ENCODE measurements at places on chromosomes 12 and 14. TPM values are rescaled to one million over a fixed set of nuclear protein-coding genes. Genes with fewer than 3 reads are reported as not detected.
A peak's percentile ranks its signal among the peaks of the same experiment; 100 is the strongest.

DNA sequence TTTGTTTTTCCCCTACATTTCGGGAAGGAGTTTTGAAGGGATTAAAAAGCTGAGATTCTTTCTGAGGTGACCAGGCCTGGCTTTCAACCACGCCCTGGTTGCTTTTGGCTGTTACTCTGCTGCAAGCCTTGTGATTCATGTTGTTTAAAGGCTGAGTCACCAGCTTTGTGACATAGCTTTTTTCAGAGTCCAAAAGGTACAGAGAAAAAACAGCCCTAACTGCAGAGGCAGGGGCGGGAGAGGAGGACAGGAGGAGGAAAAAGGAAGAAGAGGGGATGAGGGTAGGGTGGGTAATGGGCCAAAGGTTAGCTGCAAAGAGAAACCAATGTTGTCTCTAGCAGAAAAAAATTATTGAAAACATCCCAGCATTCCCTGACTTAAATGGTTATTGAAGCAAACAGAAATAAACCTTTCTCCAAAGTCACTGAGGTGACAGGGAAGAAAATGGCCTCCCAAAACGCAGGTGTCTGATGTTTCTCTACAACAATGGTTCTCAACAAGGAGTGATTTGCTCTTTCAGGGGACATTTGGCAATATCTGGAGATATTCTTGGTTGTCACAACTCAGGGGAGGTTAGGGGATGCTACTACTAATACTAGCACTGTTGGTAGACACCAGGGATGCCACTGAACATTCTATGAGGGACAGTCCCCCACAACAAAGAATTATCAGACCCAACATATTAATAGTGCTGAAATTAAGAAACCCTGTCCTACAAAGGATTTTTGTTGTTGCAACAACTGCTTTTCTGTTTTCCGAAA lies 2.1 kb upstream of the UBC start:
- peaks cover 23% of the 10 kb centered on the region for H3K4me1 ChIP-seq

DNA sequence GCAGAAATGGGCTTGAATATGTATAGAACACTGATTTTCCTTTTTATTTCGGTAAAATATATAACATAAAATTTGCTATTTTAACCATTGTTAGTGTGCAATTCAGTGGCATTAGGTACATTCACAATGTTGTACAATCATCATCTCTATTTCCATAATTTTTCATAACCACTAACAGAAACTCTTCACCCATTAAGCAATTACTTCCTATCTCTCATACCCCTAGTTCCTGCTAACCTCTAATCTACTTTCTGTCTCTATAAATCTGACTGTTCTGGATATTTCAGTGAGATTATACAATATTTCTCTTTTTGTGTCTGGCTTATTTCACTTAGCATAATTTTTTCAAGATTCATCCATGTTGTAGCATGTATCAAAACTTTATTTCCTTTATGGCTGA lies 8.9 kb upstream of the RNF212B start:
- no peaks in the 10 kb centered on the region for H3K36me3 ChIP-seq
- H3K27ac ChIP-seq, result no peak overlapping the region
- no peak overlapping the region for H3K4me3 ChIP-seq
- no peaks in the 10 kb centered on the region for H3K27me3 ChIP-seq

DNA sequence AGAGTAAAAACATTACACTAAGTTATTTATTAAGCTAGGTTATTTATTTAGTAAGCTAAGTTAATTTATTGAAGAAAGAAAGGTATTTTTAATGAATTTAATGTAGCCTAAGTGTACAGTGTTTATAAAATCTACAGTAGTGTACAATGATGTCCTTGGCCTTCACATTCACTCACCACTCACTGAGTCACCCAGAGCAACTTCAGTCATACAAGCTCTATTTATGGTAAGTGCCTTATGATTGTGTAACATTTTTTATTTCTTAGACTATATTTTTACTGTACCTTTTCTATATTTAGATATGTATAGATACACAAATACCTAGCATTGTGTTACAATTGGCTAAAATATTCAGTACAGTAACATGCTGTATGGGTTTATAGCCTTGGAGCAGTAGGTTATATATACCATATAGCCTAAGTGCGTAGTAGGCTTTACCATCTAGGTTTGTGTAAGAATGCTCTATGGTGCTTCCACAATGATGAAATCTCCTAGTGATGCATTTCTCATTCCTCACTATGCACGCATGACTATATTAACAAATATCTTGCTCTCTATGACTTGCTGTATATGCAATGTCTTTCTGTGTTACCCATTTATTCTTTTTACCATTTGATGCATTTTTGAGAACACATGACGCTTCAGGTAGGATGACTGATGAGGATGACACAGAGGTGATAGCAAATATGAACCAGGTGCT lies 309.6 kb upstream of the ATXN7L3B start:
- H3K4me3 ChIP-seq, result no peak overlapping the region
- no peaks in the 10 kb centered on the region for H3K36me3 ChIP-seq
- no peak for DNase-seq
- no peaks in the 10 kb centered on the region for H3K27me3 ChIP-seq

- H3K27ac ChIP-seq, result no peak overlapping the region
- DNase-seq, result no peak
- H3K4me1 ChIP-seq, result no peaks in the 10 kb centered on the region
Measured at GRCh38 chr14:65214741-65215140, 112.4 kb upstream of the MAX start.

DNA sequence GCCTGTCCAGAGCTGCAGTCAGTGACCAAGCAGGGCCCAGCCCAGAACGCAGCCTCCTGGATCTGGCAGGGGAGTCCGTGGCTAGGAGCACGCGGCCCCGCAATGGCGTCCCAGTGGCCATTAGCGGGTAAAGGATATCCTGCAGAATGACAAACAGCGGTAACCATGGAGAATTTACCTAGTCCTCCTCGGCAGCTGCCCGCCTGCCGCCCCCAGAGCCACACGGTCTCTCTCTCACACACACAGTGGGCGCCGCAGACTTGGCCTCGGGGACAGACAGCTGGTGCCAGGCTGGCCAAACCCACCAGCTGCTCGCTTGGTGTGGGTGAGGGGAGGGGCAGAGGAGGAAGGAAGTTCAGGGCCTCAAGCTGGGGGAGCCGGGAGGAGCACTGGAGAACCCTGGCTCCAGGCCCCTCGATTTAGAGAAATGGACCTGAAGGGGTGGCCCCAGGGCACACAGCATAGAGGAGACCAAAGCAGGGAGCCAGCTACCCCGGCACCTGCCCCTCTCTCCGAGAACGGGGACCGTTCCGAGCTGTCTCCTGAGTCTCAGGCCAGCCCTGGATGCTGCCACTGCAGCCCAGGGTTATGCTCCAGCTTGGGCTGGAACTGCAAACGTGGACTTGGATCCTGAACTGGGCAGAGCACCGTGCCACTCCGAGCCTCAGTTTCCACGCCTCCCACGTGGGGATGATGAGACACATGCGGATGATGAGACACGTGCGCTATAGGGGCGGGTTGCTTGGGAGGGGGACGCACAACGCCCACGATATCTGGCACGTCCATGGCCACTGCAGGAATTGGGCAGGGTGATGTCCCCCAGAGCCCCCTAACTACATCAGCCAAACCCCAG lies 3.4 kb downstream of the CDK2AP1 start:
- H3K4me3 ChIP-seq, result peak overlapping the region; percentile 18
- H3K27ac ChIP-seq, result peak overlapping the region; percentile 47
- peak; percentile 45 for DNase-seq
- H3K27me3 ChIP-seq, result no peaks in the 10 kb centered on the region
- peaks cover 36% of the 10 kb centered on the region for H3K4me1 ChIP-seq
- peaks cover 5% of the 10 kb centered on the region for H3K36me3 ChIP-seq

- DNase-seq, result no peak
- H3K27me3 ChIP-seq, result no peaks in the 10 kb centered on the region
- H3K27ac ChIP-seq, result no peak overlapping the region
Measured at GRCh38 chr12:68633614-68634558, 23.2 kb downstream of the RAP1B start.

Gene KRT8
- 1.4 TPM for total RNA-seq

Gene PPFIA2
- not detected for total RNA-seq

Gene TMEM63C
- total RNA-seq, result not detected

Gene TESPA1
- 0.94 TPM for total RNA-seq

Gene PLEKHG3
- 8.8 TPM for total RNA-seq
